ENCODE measurements at places on chromosomes 2 and 18.

GRCh38 chr2:72750977-72751639 lies 74.7 kb downstream of the EXOC6B start:
- no peaks in the 10 kb centered on the region for H3K36me3 ChIP-seq
- no peaks in the 10 kb centered on the region for H3K4me1 ChIP-seq
- H3K4me3 ChIP-seq: no peak overlapping the region
- H3K27ac ChIP-seq: no peak overlapping the region
- H3K27me3 ChIP-seq: no peaks in the 10 kb centered on the region

DNA sequence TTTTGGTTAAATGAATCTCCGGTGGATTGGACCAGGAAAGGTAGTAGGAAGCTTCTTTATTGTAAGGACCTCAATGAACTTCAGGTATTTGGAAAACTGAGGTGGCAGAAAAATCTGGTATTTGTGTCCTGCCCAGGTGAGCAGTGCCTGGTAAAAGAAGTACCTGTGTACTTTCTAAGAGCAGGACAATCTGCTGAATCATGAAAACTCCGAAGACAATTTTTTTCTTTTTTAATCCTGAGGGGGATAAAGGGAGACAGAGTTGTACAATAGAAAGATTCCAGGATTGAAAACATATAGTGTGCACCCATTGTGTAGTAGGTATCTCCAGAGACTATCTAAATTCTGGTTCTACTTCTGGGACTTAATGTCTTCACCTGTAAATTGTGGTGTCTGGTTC lies 191.8 kb upstream of the SPOPL start:
- no peak overlapping the region for H3K27ac ChIP-seq
- H3K27me3 ChIP-seq: no peaks in the 10 kb centered on the region
- peaks cover 3% of the 10 kb centered on the region for H3K4me1 ChIP-seq

DNA sequence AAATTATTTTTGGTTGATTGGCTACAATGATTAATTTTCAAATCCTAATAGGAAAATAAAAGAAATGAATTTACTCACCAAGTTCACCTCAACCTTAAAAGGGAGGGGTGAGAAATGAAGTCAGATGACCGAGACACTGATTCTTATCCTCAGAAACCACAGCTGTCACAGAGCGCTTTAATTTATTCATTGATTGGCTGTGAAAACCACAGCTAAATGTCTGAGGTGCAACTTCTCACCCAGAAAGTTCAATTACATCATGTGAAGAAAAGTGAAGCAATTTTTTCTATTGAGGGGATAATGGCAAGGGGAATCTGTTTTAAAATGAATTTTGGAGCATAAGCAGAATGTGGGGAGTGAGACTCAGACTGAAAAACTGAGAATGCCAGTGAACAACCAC lies 128.4 kb downstream of the RNF152 start:
- no peak for DNase-seq
- no peaks in the 10 kb centered on the region for H3K4me1 ChIP-seq
- H3K4me3 ChIP-seq: no peak overlapping the region
- H3K27ac ChIP-seq: no peak overlapping the region
- H3K36me3 ChIP-seq: no peaks in the 10 kb centered on the region

DNA sequence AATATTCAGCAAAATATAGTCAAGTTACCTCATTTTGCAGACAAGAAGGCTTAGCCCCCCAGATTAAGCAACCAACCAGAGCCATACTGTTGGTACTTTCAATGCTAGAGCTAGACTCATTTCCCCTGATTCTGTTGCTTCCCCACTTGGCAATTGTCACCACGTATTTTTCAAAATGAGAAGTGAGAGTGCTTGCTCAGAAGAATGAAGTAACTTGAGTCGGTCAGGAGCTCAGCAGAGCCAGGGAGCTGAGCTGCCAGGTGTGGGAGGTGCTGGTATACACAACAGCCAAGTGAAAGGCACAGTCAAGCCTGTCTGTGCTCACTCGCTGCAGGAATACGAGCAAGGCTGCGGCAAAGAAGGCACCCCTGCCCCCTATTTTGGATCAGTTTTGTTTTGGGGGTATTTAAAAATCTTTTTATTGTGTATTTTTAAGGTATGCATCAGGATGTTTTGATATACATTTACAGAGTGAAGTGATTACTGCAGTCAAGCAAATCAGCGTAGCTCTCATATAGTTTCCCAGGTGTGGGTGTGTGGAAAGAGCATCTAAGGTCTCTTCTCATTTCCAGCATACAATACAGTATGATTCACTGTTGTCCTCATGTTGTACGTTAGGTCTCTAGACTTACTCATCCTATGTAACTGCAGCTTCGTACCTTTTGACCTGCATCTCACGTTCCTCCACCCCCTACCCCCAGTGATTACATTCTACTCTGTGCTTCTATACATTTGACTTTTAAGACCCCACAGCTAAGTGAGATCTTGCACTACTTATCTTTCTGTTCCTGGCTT lies 62.4 kb downstream of the MRPS9 start:
- peaks cover 39% of the 10 kb centered on the region for H3K36me3 ChIP-seq
- no peak overlapping the region for H3K4me3 ChIP-seq
- H3K4me1 ChIP-seq: peaks cover 3% of the 10 kb centered on the region
- no peak overlapping the region for H3K27ac ChIP-seq
- no peak for DNase-seq

DNA sequence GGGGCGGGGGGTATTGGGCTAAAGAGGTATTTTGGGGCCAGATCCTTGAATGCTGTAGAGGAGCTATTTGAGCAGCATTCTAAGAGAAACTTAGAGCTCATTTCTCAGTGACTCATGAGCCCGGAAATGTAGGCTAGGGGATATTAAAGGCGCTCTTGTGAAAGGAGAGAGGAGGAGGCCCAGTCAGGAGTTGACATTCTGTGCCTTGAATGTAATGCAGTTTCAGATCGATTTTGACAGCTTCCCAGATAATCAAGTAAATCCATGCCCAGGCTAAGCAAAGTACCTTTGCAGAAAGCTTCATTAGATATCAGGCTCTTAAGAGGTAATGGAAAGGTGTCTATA lies 1.5 kb downstream of the CAB39 start:
- no peak for DNase-seq
- peak overlapping the region; percentile 88 for H3K27ac ChIP-seq
- no peaks in the 10 kb centered on the region for H3K27me3 ChIP-seq
- H3K4me3 ChIP-seq: peak overlapping the region; percentile 92
- H3K4me1 ChIP-seq: peaks cover 42% of the 10 kb centered on the region

GRCh38 chr2:71226096-71226964 lies 573 bp downstream of the PAIP2B start:
- H3K4me3 ChIP-seq: peak overlapping the region; percentile 95
- no peaks in the 10 kb centered on the region for H3K27me3 ChIP-seq
- DNase-seq: no peak
- H3K27ac ChIP-seq: peak overlapping the region; percentile 80
- peaks cover 4% of the 10 kb centered on the region for H3K36me3 ChIP-seq
- H3K4me1 ChIP-seq: peaks cover 17% of the 10 kb centered on the region

- no peaks in the 10 kb centered on the region for H3K27me3 ChIP-seq
- peaks cover 3% of the 10 kb centered on the region for H3K4me1 ChIP-seq
- H3K36me3 ChIP-seq: peaks cover 25% of the 10 kb centered on the region
- H3K4me3 ChIP-seq: no peak overlapping the region
- H3K27ac ChIP-seq: no peak overlapping the region
- DNase-seq: no peak
Measured at GRCh38 chr2:62757029-62757428, 51.5 kb downstream of the EHBP1 start.

DNA sequence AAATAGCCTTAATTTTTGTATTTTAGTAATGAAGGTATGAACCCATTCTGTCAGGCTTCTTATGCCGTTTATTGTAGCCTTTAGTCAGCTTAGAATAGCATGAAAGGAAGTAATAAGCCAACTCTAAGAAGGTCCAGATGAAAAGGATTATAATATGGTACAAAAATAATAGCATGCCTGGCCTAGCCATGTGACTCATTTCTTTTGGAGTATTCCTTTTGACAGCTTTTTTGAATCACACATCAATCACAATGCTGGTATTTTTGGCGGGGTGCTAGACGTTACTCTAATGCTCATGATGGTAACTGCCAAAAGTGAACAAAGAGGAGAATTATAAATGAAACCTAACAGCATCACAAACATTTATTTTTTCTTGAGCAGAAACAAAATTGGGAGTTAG lies 19.9 kb downstream of the FMNL2 start:
- no peak for DNase-seq
- no peaks in the 10 kb centered on the region for H3K27me3 ChIP-seq
- no peak overlapping the region for H3K4me3 ChIP-seq
- H3K36me3 ChIP-seq: no peaks in the 10 kb centered on the region
- H3K27ac ChIP-seq: no peak overlapping the region

- no peak for DNase-seq
- no peaks in the 10 kb centered on the region for H3K36me3 ChIP-seq
- peaks cover 5% of the 10 kb centered on the region for H3K4me1 ChIP-seq
- no peak overlapping the region for H3K27ac ChIP-seq
- H3K27me3 ChIP-seq: peaks cover 10% of the 10 kb centered on the region
- H3K4me3 ChIP-seq: no peak overlapping the region
Measured at GRCh38 chr2:25074826-25075225, 33.0 kb downstream of the EFR3B start.

- no peak overlapping the region for H3K27ac ChIP-seq
- no peak for DNase-seq
- peaks cover 9% of the 10 kb centered on the region for H3K4me1 ChIP-seq
- H3K27me3 ChIP-seq: no peaks in the 10 kb centered on the region
- no peak overlapping the region for H3K4me3 ChIP-seq
Measured at GRCh38 chr18:79930020-79930642, 21.3 kb downstream of the SLC66A2 start.

GRCh38 chr2:105005181-105005951 lies 32.5 kb upstream of the MRPS9 start:
- no peak for DNase-seq
- no peak overlapping the region for H3K27ac ChIP-seq
- H3K36me3 ChIP-seq: peaks cover 2% of the 10 kb centered on the region
- H3K4me1 ChIP-seq: no peaks in the 10 kb centered on the region
- H3K27me3 ChIP-seq: peaks cover 2% of the 10 kb centered on the region

- H3K36me3 ChIP-seq: peaks cover 30% of the 10 kb centered on the region
- no peak for DNase-seq
- H3K4me3 ChIP-seq: no peak overlapping the region
- no peaks in the 10 kb centered on the region for H3K27me3 ChIP-seq
Measured at GRCh38 chr2:201709049-201709448, 10.6 kb upstream of the MPP4 start.

DNA sequence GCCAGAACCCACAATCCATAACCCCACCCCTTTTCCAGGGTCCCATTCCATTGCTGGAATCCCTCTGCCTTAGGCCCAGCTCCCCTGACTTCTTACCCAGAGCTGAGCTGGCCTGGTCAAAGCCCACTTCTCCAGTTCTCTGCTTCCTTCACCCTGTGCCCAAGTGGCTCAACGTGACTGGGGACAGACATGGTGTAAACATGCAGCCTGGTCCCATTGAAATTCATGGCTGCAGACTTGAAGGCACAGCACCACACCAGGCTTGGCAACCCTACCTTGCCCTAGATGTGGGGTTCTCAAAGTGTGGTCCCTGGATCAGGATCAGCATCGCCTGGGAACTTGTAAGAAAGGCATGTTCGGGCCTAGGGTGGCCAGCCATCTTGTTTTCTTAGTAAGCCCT lies 3.7 kb downstream of the HS1BP3 start:
- no peak for DNase-seq
- H3K27ac ChIP-seq: no peak overlapping the region
- peaks cover 13% of the 10 kb centered on the region for H3K36me3 ChIP-seq
- no peak overlapping the region for H3K4me3 ChIP-seq

DNA sequence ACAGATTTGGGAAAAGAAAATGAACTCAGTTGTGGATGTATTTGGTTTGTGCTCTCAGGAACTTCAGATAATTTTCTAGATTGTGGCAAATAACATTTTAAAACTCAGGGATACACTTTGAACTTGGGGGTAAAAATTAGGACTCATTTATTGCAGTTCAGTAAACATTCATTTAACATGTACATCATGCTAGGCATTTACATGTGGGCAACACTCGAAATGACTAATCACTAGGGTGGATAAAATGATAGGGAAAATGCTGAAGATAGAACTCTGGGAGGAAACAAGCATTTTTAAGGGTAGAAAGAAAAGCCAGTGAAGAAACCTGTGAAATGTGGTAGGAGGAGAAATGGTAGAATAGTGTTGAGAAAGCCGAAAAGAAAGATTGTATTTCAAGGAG lies 7.8 kb downstream of the FAM117B start:
- no peak for DNase-seq
- peaks cover 8% of the 10 kb centered on the region for H3K36me3 ChIP-seq
- no peak overlapping the region for H3K27ac ChIP-seq
- peaks cover 38% of the 10 kb centered on the region for H3K4me1 ChIP-seq

- peaks cover 7% of the 10 kb centered on the region for H3K4me1 ChIP-seq
- H3K27me3 ChIP-seq: no peaks in the 10 kb centered on the region
- no peak overlapping the region for H3K4me3 ChIP-seq
- no peak for DNase-seq
- H3K36me3 ChIP-seq: no peaks in the 10 kb centered on the region
Measured at GRCh38 chr2:149597050-149597667, 9.6 kb upstream of the MMADHC start.

DNA sequence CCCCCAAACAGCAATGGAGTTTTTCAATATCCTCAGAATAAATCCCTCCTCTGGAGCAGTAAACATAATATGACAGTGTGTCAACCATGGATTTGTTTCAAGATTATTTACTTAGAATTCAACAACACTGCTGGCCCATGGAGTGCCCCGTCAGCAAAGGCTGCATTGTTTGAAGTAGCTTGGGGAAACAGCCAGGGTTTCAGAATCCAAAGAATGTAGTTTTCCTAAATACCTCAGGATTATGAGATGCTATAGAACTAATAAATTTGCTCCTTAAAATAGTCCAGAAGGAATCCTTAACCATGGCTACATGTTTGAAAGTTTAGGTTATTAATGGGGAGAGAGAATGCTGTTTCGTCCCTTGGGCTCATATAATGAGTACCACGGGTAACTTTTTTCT lies 13.1 kb upstream of the CETN1 start:
- peaks cover 2% of the 10 kb centered on the region for H3K27me3 ChIP-seq
- no peak overlapping the region for H3K27ac ChIP-seq
- no peaks in the 10 kb centered on the region for H3K4me1 ChIP-seq
- DNase-seq: no peak
- H3K36me3 ChIP-seq: no peaks in the 10 kb centered on the region
- no peak overlapping the region for H3K4me3 ChIP-seq

DNA sequence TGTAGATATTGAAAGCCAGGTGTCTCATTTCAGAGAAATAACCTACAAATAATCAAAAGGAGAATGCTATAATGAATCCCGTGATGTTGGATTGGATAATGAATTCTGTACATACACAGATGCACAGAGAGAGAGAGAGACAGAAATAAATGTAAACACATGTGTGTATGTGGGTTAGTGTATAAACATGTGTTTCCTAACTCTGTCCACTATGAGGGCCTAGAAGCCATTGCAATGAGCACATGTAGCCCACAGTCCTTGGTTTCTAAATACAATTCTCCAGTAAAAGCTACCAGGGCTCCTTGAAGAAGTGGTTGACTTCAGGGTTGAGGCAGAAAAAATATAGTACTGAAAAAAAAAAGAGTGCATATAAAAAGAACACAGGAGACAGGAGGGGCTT lies 109.5 kb downstream of the INHBB start:
- H3K27me3 ChIP-seq: peaks cover 3% of the 10 kb centered on the region
- H3K4me3 ChIP-seq: no peak overlapping the region
- DNase-seq: no peak
- H3K27ac ChIP-seq: no peak overlapping the region

- no peaks in the 10 kb centered on the region for H3K27me3 ChIP-seq
- no peak overlapping the region for H3K4me3 ChIP-seq
- H3K4me1 ChIP-seq: no peaks in the 10 kb centered on the region
- H3K36me3 ChIP-seq: no peaks in the 10 kb centered on the region
- DNase-seq: no peak
- H3K27ac ChIP-seq: no peak overlapping the region
Measured at GRCh38 chr2:223148516-223148915, 96.5 kb downstream of the KCNE4 start.

All from memory B cell (primary cell).